ENCODE measurements at places on chromosomes 1 and 21.
A peak's percentile ranks its signal among the peaks of the same experiment; 100 is the strongest.

GRCh38 chr1:18444563-18444962, 36.2 kb upstream of the KLHDC7A start:
- no peak for DNase-seq

DNA sequence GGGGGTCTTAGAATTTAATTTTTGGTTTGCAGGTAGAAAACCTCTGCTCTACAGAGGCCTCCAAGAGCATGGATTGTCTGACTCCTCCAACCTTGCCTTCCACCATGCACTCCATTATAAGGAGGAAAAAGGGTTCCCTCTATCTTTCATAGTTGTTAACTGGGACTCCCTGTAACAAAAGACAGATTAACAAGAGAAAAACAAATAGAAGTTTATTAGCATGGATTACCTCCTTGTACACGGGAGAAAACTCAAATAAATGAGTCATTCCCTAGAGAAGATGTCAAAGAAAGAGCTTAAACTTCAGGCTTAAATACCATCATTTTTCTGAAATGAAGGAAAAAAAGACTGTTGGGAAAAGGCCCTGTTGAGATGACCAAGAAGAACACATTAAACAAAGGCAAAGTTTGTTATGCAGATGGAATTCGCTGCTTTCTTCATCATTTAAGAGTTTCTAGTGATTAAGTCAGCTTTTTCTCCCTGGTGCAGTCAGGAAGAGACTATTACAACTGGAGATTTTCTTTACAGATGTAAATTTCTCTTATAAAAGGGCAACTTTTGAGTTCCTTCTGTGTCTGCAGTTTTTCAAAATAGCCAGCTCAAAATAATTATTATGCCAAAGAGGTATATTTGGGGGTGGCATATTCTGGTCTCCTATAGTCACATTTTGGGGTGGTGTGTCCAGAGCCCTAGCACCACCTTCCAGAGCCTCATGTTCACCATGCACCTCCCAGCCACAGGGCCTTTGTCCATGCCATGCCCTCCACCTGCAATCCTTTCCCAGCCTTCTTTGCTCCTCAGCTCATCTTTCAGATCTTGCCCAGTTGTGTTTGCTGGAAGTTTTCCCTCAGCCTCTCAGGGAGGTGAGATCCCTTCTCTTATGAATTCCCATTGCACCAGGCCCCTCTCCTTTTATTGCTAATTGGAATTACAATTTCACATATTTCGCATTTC, 63.1 kb upstream of the KLHDC7A start:
- DNase-seq: no peak

DNA sequence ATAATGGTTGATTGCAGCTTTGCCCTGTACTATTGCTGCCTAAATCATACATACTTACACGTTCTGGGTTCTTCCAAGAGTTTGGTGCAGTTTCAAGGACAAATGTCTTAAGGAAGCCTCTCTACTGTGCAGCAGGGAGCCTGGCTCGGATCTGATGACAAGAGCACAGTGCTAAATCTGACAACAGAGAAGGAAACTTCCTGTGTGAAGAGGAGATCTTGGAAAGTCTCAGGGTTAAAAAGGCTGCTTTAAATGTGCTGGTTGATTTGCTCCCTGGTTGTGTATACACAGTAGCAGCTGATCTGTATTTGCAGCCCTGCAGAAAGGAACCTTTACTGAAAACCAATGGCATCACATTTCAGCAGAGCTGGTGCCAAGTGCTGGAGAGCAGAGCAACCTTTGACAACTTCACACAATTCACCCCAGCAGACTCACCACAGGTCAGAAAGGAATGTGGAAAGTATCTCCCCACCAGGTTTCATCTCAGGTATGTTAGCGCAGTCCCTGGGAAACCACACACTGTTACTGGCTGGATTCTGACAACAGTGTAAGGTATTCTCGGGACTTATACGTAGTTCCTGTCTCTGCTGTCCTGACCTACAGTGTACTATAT, 355.0 kb upstream of the ESRRG start:
- no peak for DNase-seq

DNA sequence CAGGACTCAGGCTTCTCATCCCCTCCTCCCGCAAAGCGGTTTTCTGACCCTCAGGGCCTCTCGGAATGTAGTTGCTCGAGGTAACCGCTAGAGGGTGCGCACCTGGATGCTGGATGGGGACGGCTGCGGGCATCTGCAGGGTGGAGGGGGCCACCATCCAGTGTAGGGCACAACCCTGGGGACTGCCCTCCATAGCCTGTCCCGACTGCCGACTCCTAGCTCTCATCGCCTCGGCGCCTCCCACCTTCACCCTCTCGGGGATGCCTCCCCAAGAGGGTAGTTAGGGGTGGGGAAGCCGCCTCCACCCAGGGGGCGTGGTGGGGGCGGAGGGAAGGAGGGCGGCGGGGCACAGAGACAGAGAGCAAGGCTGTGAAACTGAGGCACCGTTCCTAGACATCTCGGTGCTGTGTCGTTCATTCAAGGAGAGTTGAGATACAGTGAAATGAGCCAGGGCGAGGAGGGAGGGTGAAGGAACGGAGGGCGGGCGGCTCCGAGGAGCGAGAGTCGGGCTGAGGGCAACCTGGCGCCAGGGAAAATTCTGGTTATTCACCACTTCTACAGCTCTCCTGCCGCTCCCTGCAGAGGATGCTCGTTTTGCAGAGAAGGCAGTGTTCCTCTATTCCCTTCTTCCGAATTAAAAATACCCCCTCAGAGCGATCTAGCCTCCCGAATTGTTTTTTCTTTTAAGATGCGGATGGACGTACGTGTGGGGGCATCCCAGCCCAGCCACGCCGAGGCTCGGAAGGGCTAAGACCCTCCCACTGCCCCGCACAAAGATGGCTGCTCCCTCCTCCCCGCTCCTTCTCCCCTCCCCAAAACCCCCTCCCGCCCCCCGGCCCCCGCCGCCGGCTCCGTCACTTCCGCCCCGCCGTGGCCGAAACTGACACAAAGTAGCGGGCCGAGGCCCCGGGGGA, at the start of gene ATP8B2:
ATP8B2 (plus strand) TSS at position 857 of the 914 bp plus-strand sequence. CDS start 2,617 bp downstream, outside the sequence.
- peak; percentile 88 for DNase-seq

- DNase-seq: no peak
Measured at GRCh38 chr1:229951856-229952534, 115.0 kb upstream of the GALNT2 start.

DNA sequence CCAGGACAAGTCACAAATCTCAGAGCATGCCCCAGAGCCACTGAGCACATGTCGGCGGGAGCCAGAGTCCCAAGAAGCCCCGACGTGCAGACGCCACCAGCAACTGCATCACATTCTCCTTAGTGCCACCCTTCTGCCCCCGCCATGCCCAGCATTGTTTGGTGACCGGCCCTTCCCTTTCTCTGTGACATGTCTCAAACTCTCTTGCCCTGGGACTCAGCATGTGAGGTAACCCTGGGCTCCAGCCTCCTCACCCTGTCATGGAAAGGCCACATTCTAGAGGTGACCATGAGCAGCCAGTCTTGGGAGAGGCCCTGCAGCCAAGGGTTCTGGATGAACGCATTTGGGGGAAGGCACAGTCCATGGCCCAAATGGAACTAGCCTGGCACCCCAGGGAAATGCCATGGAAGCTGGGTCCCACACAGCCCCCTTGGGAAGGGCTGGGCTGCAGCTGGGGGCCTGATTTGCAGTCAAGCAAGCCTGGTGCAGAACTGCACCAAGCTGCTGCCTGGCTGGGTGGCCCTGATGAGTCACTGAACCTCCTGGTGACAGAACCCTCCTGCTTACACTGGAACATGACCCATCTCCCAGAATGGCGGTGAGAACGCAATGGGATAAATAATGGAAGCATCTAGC, 94.4 kb downstream of the ITPKB start:
- no peak for DNase-seq

GRCh38 chr1:81670286-81670685, 130.4 kb upstream of the ADGRL2 start:
- DNase-seq: peak; percentile 33

- no peak for DNase-seq
Measured at GRCh38 chr1:237794071-237794470, 96.7 kb downstream of the ZP4 start.

DNA sequence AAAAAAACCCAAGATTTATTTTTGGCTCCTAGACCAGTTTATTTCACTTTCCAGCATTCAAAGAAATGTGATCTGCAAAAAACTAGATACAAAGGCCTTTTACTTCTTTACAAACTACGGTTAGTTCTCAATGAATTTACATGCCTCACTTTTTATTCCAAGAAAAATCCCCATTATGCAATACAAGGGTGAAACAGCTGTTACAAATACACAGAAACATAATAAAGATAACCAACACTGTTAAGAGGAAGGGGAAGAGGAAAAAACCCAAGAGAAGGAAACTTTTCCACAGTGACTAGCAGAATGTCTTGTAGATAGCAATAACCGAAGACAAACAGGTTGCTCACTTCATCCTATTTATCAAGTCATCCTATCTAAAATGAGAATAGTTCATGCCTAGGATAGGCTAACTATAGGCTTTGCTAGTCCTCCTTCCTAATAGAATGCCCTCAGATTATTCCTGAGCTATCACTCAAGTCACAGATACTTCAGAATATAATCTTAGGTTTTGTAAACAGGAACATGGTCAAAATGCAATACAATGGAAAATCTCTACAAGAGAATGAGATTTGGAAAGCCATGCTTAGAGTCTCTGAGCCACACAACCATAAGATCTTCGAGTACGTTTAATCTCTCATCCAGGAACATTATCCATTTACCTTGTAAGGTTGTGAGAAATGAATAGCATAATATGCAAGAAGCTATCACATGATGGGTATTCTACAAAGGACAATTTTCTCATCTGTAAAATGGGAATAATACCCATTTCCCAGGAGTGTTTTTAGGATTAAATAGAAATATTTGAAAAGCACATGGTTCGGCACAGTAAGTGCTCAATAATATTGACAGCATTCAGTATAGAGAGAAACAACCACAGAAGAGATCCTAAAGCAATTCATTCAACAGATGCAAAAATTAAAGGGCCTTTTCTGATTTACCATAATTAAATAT, 5.4 kb downstream of the PNRC2 start:
- no peak for DNase-seq

- DNase-seq: no peak
Measured at GRCh38 chr1:40224040-40224439, 23.7 kb upstream of the TMCO2 start.

GRCh38 chr1:150842343-150842742, 34.1 kb downstream of the ARNT start:
- no peak for DNase-seq

DNA sequence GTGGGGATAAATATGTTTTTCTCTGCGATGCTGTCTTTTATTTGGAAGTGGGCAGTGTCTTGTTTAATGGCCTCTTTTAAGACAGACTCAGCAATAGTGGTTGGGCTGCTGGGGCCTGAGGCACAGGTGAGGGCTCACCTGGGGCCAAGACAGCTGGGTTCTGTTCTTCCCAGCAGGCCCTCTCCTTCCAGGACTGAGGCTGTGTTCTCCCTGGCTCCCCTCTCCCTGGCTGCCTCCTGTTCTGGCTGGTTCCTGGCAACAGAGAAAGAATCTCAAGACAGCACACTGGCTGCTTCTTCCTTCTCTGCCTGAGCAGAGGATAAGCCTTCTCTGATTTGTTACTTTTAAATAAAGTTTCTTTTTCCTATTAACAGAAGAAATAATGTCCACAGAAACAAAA, 7.4 kb upstream of the GRHL3 start:
- DNase-seq: no peak

GRCh38 chr1:230031131-230031530, 35.9 kb upstream of the GALNT2 start:
- DNase-seq: no peak

DNA sequence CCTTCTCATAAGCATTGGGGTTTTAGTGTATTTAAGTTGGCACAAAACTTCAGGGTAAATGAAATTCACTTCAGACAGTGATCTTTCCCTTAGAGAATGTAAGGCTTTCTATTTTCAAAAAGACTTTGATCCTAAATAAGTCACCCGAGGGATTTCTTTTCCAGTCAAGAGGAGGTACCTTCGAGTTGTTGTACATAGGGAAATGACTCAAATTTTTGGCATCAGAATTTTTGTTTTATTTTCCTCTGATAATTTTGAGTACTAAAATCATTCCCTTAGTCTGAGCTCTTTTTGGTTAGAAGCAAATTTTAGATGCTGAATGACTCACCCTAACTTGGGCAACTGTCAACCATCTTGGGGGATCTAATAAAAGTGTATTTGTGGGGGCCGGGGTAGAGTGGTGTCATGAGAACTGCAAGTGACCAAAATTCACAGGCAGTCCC, 193.9 kb downstream of the DHRS3 start:
- no peak for DNase-seq

DNA sequence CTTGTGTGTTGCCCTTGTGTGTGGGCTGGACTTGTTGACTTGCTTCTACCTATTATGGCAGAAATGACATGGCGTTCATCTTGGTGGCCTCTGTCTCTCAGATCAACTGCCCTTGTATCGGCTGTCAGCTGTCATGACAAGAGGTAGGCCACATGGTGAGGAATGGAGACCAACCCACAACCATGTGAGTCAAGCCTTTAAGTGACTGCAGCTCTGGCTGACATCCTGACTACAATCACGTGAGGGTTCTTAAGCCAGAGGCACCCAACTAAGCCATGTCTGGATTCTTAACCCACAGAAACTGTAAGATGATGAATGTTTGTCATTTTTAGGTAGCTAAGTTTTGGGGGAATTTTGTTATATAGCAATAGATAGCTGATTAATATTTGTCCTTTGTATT, 82.1 kb downstream of the KCND3 start:
- DNase-seq: no peak

- no peak for DNase-seq
Measured at GRCh38 chr1:33330361-33330890, 9.5 kb upstream of the A3GALT2 start.

GRCh38 chr1:23741609-23742008, 1.7 kb upstream of the ELOA start:
- no peak for DNase-seq

- no peak for DNase-seq
Measured at GRCh38 chr1:232998138-232998537, 47.7 kb downstream of the NTPCR start.

DNA sequence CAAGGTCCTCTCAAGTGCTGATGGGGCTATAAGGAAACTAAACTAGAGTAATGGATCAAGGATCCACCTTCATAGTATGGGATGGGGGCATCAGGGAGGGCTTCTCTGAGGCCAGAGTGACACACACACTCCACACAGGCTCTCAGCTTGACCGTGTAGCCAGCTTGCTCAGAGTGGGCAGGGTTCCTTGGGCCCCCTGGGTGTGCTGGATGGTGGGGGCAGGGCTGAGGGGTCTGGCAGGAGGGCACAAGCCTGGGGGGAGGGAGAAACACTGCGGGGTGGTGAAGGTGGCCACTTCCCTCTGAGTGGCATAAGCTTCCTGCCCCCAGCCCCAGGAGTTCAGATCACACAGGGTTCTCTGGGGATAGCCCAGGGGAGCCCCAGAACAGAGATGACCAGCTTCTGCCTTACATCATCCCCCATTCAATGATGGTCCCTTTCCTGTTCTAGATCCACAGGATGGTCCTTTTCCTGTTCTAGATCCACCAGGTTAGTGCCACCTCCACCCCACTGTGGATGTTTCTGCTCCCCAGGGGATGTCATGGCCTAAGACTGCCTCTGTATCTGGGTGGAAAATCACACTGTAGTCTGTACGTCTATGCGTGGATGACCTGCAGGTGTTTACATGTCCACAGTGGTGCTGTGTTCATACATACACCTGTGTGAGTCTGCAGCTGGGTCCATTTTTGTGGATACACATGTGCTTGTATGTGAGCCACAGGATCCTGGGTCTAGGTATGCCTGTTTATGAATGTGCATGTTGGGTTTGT, 525.0 kb downstream of the PTPRU start:
- DNase-seq: no peak

All from BE2C (cell line).